Uterus (tissue), 4 donors: ENCODE measurements at places on chromosomes 3 and 15.

DNA sequence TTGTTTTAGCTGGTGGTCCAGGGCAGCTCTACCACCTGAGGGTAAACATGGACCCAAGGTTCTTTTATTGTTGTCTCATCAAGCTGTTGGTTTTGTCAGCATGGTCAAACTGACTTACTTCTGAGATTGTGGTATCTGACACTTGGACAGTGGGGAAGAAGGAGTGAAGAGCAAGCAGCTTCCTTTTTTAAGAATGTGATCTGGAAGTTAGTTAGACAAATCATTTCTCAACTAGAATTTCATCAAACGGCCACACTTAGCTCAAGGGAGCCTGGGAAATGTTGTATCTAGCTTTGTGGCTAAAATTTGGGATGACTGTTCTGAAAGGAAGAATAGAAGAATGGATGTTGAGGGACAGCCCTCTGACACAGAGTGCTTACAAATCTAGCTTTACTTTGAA, 215.2 kb downstream of the ZNF621 start:
- no peak for DNase-seq

GRCh38 chr3:18079739-18080138, 337.3 kb upstream of the TBC1D5 start:
- DNase-seq, result no peak

DNA sequence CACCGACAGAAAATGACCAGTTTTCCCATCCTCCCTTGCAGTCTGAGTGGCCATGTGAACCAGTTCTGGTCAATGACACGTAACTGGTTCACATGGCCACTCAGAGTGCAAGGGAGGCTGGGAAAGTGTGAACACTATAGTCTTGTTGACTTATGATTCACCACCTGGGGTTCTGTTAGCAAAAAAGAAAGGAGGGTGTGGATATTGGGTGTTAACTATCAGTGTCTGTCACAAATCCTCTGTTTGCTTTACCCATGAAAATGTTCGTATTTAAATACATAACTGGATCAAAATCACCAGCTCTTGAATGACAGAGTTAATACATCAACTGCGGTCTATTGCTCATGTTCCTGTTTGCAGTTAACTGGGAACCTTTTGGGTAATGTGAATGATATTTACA, 92.3 kb downstream of the ADAMTSL3 start:
- DNase-seq, result no peak

- DNase-seq, result no peak
Measured at GRCh38 chr3:108103040-108103751, 12.4 kb upstream of the CD47 start.

DNA sequence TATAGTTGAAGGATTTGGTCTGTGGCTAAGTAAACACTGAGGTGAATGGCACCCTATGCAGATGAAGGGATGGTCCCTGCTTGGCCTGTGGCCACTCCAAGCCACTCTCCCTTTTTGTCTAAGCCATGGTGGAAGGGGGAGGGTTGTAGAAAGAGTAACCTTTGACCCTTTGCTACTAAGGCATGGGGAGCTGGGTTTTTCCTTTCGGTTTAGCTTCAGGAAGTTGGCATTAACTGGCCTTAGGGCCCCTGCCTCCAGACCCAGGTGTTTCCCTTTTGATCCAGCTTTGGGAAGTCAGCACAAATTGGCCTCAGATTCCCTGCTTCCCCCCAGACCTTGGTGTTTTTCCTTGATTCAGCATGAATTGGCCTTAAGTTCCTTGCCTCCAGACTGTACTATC, 49.5 kb downstream of the EFCAB12 start:
- DNase-seq, result no peak

DNA sequence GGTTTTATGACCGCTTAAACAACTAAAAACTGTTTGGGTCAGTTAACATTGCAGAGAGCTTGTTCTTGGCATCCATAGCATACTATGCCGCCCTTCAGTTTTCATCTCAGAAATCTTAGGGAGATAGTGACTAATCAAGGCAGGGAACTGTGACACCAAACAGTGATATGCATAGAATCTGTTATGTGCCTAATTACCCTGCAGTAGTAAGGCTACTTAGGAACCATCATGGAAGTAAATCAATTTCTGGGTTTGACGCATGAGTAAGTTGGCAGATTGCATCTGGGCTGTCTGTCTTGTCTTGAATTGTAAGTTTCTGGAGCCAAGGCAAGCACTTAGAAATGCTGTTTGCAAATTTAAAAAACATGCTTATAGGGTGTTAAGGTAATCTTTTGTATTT, 22.5 kb downstream of the KCTD6 start:
- no peak for DNase-seq

DNA sequence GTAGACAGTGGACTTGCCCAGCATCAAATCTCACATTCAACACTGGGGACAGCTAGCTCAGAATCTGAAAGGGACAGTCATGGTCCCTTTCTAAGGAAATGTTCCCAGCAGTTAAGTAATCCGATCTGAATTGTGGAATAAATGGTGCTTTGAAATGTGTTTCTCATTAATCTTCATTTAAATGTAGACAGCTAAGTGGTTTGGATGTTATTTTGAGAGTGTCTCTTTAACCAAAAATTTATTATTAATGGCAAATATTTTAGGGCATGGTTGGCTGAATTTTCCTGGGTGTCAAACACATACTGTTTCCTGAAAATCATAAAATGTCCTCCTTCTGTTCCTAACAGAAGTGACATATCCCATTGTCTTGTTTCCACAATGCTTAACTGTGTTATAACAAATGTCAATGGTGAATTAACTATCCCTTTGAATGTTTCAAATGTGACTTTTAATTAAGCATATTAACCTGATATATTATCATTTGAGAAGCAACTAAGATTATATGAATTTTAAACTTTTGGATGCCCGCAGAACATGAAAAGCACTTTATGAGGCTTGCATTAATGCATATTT, 210.8 kb downstream of the CHST2 start:
- no peak for DNase-seq

- DNase-seq, result no peak
Measured at GRCh38 chr3:191301782-191302411, 27.3 kb upstream of the CCDC50 start.

DNA sequence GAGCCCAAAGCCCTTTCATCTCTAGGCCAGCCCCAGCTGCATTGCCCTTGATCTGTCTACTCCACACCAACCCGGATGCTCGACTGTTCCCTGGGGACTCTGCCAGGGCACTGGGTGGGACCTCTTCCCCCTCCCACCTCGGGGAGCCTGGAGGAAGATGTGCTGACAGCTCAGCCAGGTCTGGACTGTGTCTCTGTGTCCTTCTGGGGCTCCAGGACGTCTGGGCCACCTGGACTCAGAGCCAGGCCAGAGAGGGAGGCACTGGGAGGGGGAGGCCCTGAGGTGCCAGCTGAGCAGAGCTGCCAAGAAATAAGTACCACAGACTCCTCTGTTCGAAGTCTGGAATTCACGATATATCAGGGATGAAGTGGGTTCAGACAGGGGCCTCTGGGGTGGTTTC, 5.8 kb upstream of the HCN4 start:
- DNase-seq, result no peak

DNA sequence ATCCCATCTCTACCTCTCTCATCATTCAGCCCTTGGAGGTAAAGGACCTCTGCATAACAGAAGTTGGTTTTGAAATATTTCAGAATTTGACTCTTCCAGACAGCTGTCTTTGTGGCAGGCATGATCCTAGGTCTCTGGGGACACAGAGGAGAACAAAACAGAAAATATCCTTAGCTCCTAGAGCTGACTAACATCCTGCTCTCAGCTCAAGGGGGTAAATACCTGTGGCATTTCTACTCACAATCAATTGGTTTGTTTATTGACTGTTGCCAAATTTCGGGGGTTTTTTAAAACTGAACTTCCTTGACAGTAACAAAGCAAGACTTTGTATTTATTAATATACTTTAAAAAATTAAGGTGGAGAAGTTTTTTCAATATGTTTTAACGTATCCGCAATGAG, 78.8 kb downstream of the EOMES start:
- no peak for DNase-seq

- no peak for DNase-seq
Measured at GRCh38 chr15:63582718-63583426, 14.3 kb upstream of the FBXL22 start.

DNA sequence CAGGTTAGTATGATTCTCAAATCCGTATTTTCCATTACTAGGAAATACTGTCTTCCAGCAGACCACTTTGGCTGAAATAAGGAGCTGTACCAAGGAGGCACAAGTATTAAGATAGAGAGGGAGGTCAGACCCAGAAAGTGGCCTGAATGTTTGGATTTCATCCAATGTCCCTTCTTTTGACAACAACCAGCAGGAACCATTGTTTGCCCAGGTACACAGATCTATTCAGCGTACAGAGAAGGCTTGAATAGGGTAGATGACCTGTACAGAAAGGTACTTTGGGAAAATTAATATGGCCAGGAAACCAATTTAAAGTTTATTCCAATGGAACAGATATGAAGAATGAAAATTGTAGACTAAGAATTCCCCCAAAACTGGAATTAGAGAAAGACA, 12.6 kb downstream of the MTHFS start:
- DNase-seq, result no peak

DNA sequence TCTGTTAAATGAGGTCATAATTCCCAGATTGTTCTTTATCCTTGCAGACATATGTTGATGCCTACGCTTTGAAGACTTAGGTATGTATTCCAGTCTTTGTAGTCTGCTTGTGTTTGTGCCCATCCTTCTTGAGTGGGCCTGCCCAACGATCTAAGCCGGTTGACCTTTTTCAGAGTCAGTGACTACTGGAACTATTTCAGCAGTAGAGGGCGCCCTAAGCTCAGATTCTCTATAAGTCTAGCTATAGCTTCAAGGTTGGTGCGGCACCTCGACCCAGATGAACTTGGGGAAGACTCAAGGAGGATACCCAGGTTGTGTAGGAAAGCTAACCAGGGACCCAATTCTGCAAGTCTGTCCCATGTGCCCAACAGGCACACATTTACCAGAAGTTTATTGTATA, 228.8 kb upstream of the PPP2R3A start:
- DNase-seq, result no peak

DNA sequence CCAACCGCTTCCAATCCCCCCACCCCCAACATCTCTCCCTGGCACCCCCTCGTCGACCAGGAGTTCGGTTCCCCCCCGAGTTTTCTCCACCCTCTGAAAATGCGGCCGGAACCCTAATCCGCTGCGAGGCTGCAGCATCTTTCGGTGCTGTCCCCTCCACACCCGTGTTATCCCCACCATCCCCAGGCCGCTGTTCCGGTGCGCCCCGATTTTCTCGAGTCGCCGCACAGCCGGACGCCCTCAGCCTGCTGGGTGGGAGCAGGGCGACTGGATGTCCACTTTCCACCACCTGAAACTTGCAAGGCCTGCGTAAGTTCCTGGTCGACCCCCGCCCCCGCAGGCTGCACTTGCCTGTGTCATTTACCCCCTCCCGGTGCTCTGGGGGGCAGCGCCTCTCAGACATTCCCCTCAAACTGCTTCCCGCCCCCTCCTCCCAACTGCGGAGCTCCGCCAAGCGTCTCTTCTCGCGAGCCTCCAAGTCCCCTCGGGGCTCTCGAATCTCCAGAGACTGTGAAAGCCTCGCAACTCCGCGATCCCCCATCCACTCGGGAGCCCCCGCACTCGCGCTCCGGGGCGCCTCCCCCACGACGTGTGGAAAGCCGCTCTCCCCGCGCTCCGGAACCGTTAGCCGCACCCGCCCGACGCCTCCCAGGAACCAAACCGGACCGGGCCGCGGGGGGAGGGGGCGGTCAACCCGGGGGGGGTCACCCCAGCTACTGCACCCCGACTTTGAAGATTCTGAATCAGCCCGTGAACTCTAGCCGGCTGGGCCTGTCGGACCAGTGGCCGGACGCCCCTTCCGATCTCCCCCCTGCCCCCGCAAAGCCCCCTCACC, 566 bp downstream of the ETV5 start:
- DNase-seq, result peak; percentile 53

GRCh38 chr3:77102951-77103769, 63.3 kb downstream of the ROBO2 start:
- no peak for DNase-seq

DNA sequence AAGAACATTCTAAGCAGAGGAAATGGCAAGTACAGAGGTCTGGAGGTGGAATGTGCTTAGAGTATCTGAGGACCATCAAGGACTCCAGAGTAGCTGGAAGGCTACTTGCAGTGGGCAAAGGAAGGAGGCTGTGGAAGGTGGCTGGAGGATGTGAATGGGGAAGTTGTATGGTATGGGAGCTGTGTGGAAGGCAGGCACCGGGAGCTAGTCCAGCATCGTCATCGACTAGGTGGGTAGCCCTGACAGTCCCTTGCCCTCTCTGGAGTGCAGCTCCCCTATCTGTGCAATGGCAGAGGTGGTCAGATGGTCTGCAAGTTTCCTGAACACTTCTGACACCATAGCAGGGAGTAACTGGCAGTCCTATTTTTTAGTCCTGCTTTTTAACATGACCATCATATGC, 19.3 kb downstream of the CCDC13 start:
- peak; percentile 1 for DNase-seq

GRCh38 chr15:91142106-91142744, 42.2 kb downstream of the SV2B start:
- DNase-seq, result no peak

GRCh38 chr3:50830451-50830850, 155.7 kb downstream of the DOCK3 start:
- DNase-seq, result no peak

DNA sequence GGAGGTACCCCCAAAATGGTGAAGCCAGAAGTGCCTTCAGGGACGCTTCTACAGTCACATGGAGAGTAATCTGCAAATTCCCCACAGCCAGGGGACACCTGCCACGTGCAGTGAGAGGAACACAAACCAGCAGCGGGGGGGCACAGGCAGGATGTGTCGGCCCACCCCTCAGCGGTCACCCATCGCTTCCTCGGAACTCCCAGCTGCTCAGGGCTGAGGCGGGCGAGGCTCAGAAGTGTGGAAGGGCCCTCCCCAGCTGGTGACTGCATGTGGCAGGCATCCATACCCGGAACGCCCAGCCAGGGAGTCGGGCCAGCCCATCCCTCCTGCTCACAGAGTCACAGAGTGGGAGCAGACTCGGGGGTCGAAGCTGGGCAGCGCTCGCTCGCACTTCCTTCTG, 63.7 kb downstream of the SLC12A8 start:
- DNase-seq, result no peak

DNA sequence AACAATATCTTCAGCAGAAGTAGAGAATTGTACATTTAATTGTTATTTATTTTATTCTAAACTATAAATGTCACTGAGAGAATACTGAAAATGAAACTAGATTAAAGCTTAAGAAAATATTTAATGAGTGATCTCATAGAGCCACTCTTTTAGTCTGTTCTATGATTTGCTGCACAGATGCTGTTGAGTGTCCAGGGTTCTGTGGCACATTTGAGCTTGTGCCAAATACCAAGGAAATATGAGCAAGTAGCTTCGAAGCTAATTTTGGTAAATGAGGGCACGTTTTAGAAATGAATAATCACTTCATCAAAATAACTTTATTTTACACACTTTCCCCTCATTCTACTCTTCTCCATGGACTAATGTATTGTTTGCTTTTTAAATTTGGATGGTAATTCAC, 53.6 kb upstream of the THRB start:
- DNase-seq, result no peak

- DNase-seq, result peak; percentile 36
Measured at GRCh38 chr15:39919748-39920509, at the start of gene GPR176. Gene GPR176 (minus strand): TSS chr15:39920266. CDS start chr15:39920026, 240 bp downstream.
